ENCODE measurements at places on chromosomes 4 and X. TPM values are rescaled to one million over a fixed set of nuclear protein-coding genes. Genes with fewer than 3 reads are reported as not detected.

- no peak overlapping the region for H3K27ac ChIP-seq
- no peaks in the 10 kb centered on the region for H3K4me1 ChIP-seq
- H3K36me3 ChIP-seq, result no peaks in the 10 kb centered on the region
- peaks cover 13% of the 10 kb centered on the region for H3K27me3 ChIP-seq
- DNase-seq, result peak; percentile 60
Observed at GRCh38 chrX:15143050-15143824, 126.6 kb downstream of the ASB9 start.

DNA sequence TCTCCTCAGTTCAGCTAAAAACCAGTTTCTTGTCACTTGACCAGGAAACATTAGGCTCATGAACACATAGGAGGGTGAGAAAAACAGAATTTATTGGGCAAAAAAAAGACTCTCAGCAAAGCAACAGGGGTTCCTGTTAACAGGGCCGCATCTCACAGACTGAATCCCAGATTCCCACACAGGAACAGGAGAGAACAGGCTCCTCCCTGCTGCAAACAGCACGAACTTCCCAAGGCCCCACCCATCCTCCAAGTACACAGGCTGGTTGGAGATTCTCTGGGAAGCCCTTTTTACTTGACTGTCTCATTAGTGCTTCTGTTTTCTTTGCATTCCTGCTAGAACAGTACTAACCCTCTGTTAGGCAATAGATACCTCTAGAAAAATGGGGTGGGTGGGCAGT, 52.4 kb upstream of the IL21 start:
- H3K27ac ChIP-seq, result no peak overlapping the region
- no peak overlapping the region for H3K4me3 ChIP-seq
- H3K36me3 ChIP-seq, result no peaks in the 10 kb centered on the region
- no peaks in the 10 kb centered on the region for H3K27me3 ChIP-seq

GRCh38 chr4:3250956-3251690, 2.2 kb downstream of the MSANTD1 start:
- no peaks in the 10 kb centered on the region for H3K4me1 ChIP-seq
- no peaks in the 10 kb centered on the region for H3K36me3 ChIP-seq
- no peaks in the 10 kb centered on the region for H3K27me3 ChIP-seq
- no peak overlapping the region for H3K27ac ChIP-seq
- H3K4me3 ChIP-seq, result no peak overlapping the region

- H3K4me1 ChIP-seq, result no peaks in the 10 kb centered on the region
- H3K36me3 ChIP-seq, result no peaks in the 10 kb centered on the region
- no peaks in the 10 kb centered on the region for H3K27me3 ChIP-seq
- DNase-seq, result no peak
- H3K4me3 ChIP-seq, result no peak overlapping the region
Observed at GRCh38 chr4:61296144-61296543, 96.0 kb downstream of the ADGRL3 start.

PASD1 gene
- not detected for total RNA-seq

GRCh38 chr4:119663160-119663788, 34.7 kb upstream of the PDE5A start:
- H3K36me3 ChIP-seq, result no peaks in the 10 kb centered on the region
- H3K27me3 ChIP-seq, result no peaks in the 10 kb centered on the region
- no peaks in the 10 kb centered on the region for H3K4me1 ChIP-seq
- H3K4me3 ChIP-seq, result no peak overlapping the region
- peak overlapping the region; percentile 13 for H3K27ac ChIP-seq
- DNase-seq, result no peak

Data from adrenal gland (tissue), 19 donors.